LHCN-M2 (cell line): ENCODE measurements at places on chromosomes 1 and 21. TPM values are rescaled to one million over a fixed set of nuclear protein-coding genes. Genes with fewer than 3 reads are reported as not detected.

FCRL5 gene
- total RNA-seq, result not detected in 2 replicates

S100B gene
- not detected in 2 replicates for total RNA-seq

ASTN1 gene
- under 0.01 TPM in 1 of 2 replicates, not detected in the other for total RNA-seq

- no peak for DNase-seq
Observed at GRCh38 chr1:66876664-66877063, 48.0 kb downstream of the DNAI4 start.

DNA sequence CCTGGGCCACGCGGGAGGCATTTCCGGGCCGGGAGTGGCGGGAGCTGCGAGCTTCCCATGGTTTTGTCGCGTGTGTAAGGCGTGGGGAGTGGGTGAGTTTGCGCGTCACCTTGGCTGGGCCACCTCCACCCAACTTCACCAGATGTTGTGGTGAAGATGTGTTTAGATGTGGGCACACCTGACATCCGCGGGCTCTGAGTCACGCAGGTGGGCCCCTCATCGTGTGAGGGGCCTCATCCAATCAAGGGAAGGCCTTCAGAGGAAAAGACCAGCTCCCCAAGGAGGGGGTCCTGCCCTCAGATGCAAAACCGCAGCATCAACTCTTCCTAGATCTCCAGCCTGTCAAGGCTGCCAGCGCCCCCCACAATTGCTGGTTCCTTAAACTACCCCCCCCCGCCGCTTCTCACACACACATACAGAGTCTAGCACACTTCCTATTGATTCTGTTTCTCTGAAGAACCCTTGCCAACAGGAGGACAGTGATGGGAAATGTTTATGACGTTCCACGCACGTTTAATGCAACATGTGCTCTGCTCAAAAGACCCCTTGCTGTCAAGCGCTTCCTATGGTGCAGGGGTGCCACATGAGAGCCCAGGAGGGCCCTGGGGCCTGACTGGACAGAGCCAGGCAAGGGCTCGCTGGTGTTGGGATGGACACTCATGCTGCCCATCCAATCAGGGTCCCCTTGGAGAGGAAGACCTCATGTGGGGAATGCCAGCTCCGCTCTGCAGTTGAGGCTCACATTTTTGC lies 11.9 kb downstream of the ACTRT2 start:
- no peak for DNase-seq

GRCh38 chr1:25068829-25069228 lies 138.8 kb upstream of the RUNX3 start:
- DNase-seq, result no peak

- peak; percentile 35 for DNase-seq
Observed at GRCh38 chr1:157932069-157932468, 61.4 kb upstream of the KIRREL1 start.
